ENCODE measurements at places on chromosomes 12 and 14.

GRCh38 chr12:59119676-59120075 is 199.4 kb upstream of the LRIG3 start:
- no peak for DNase-seq

- no peak for DNase-seq
Observed at GRCh38 chr12:57012600-57013465, 3.5 kb downstream of the TAC3 start.

- no peak for DNase-seq
Observed at GRCh38 chr14:78414172-78414571, 244.0 kb downstream of the NRXN3 start.

DNA sequence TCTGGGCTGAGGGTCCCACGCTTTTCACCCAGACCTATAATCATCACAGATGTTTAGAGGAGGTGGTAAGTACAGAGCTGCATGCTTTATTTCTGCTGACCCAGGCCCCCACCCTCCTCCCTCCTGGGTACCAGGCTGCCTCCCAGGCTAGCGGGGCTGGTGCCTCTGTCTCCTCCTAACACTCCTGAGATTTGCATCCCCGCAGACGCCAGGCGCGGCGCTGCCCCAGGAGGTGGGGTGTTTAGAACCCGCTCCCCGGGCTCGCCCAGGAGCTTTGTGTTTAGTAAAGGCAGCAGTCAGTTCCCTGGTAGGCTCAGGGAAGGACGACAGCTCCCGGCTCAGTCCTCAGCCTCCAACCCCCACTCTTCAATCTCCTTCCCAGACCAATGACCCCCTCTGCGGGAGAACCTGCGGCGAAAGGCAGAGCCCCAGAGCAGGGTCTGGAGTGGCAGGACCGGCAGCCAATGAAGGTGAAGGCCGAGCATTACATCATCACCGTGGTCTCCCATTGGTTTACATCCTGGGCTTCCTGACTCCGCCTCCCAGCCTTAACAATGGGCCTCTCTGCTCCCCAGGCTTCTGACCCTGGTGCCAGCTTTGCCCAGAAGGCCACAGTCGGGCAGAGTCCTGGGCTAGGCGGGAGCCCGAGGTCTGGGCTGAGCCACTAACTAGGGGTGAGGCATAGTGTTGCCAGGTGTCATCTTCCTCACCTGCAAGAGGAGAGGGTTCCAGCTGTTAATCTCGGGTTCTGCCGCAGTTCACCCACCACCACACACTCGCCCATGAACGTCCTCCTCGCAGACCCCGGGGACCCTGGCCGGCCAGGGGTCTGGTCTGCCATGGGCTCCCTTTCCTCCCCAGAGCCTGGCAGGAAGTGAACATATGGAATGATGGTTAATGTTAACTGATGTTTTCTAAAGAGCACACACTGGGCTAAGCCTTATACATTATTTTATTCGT is 57.5 kb downstream of the CALM1 start:
- no peak for DNase-seq

GRCh38 chr14:102590667-102591099 is 1.8 kb upstream of the RCOR1 start:
- no peak for DNase-seq

DNA sequence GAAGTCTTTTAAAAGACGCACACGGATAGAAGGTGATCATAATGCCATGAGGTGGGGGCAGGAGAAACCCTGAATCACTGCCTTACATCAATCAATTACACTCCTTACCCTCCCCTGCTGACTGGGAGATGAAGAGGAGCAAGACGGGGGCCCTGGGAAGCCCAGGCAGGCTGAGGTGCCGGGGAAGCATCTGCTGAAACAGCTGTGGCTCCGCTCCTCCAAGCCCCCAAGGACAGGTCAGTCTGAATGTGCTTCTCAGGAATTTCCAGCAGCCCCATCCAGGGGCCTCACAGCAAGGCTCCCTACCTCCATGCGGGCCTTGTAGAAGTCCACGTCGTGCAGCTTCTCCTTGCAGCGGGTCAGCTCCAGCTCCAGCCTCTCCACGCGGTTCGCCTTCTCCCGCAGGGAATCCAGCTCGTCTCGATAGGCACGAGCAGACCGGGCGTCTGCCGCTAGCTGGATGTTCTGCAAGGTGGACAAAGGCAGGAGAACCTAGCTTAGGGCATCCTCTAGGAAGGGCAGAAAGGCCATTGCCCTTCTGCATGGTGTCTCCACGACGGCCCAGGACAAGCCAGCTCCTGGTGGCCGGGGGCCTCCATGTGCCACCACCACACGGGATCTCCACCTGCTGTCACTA is 79.8 kb downstream of the CCDC88C start:
- no peak for DNase-seq

DNA sequence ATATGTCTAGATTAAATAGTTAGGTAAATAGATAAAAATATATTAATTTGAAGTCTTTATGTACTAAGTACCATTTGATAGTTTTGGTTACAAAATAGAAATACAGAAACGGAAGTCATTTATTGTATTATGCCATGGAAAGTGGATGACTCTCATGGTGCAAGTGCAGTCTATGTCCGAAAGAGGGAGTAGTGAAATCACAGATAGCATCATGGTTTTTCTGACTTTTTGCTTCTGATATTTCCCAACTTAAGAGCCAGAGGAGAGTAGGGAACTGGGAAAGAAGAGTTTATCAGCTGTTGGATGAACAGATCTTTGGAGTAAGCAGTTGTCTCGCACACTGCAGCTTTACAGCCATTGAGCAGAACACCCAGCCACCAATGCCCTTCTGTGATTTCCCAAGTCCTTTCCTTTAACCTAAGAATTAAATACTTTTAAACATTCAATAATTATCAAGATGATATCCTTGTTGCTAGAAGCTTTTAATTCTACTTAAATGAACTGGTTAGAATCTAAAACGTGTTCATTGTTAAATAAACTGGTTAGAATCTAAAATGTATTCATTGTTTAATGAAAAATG is 18.4 kb upstream of the SRGAP1 start:
- DNase-seq, result no peak

- no peak for DNase-seq
Observed at GRCh38 chr12:40313928-40314327, 89.1 kb downstream of the LRRK2 start.

DNA sequence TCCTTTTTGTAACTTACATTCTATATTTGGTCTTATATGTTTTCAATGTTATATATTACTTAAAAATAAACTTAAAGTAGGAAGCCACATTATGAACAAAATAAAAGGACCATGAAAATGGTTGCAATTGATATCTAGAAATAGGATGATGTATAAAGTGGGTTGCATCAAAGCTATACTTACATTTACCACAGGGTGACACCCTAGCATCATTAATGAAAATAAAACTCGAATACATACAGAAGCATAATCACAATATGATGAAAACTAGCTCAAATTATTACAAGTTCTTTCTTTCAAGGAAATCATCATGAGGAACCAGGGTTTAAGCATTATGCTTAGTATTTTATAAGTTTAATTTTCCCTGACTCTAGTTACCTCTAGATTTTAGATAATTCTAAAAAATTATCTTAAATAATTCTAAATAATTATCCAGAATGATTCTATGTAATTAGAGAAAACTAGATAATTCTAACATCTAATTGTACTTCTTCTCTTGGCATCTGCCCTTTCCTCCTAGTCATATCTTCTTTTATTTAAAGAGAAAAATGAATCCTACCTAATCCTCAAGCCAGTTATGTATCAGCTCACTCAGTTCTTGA is 31.2 kb downstream of the TAS2R7 start:
- DNase-seq, result peak; percentile 18

DNA sequence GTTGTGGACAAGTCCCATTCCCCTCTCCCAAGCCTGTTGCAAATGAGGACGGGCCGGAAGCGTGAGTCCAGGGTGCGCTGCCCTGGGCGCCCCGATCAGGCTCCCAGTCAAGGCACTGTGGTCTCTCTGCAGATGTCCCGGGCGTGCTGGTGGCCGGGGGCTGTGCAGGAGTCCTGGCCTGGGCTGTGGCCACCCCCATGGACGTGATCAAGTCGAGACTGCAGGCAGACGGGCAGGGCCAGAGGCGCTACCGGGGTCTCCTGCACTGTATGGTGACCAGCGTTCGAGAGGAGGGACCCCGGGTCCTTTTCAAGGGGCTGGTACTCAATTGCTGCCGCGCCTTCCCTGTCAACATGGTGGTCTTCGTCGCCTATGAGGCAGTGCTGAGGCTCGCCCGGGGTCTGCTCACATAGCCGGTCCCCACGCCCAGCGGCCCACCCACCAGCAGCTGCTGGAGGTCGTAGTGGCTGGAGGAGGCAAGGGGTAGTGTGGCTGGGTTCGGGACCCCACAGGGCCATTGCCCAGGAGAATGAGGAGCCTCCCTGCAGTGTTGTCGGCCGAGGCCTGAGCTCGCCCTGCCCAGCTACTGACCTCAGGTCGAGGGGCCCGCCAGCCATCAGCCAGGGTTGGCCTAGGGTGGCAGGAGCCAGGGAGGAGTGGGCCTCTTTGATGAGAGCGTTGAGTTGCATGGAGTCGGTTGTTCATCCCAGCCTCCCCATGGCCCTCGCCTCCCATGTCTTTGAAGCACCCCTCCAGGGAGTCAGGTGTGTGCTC is 6.3 kb downstream of the SLC25A47 start:
- DNase-seq, result no peak

- DNase-seq, result peak; percentile 39
Observed at GRCh38 chr12:66776974-66777373, 98.1 kb upstream of the GRIP1 start.

GRCh38 chr14:75577729-75578101 is 705 bp upstream of the FLVCR2 start:
- DNase-seq, result peak; percentile 71

GRCh38 chr12:87529413-87529812 is 499.8 kb downstream of the C12orf50 start:
- DNase-seq, result no peak

DNA sequence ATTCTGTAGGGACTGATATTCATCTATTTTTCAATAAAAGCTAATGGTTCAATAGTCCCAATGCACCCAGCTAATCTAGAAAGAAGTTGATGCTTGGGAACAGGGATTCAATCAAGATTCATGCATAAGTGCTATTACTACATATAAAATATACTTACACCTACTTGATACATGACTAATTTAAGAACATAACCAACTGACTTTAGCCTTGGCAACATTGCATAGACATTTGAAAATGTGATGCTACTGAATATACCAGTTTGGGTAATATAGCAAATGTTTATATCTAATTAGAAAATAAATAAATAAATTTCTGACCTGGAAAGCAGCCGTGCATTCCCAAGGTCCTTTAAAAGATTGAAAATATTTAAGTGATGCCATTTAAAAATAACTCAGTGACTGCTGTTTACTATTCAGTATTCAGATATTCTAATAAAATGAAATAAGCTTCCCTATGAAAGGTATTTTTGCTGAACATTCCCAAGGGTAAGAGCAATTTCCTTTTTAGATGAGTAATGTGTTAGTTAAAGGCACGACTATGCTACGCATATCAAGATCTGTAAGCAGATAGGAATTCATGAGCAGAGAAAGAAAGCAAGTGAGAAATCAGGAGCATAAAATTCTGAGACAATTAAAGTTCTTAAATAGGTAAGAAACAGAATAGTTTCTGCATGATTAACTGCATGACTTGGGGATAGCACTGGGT is 160.6 kb upstream of the SYT1 start:
- DNase-seq, result no peak

DNA sequence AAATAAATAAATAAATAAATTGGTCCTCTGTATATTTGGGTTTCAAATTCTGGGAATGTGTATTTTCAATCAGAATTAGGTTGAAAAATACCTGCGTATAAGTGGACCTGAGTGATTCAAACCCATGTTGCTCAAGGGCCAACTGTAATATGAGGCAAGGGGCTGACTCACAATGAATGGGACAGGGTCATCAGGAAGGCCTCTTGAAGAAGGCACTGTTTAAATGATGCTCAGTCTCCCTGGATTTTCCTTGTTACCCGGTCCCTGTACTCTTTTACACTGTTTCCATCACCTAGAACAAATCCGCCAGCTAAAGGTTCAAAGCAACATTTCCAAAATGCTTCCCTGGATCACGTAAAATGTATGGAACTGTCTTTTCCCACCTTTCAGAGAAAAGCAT is 3.8 kb downstream of the PSMB5 start:
- no peak for DNase-seq

- no peak for DNase-seq
Observed at GRCh38 chr12:9329019-9329418, 120.8 kb upstream of the PZP start.

GRCh38 chr12:52390739-52391617 is 5.5 kb upstream of the KRT84 start:
- no peak for DNase-seq

- DNase-seq, result peak; percentile 70
Observed at GRCh38 chr14:106844608-106845285, 1318.4 kb downstream of the TMEM121 start.
